ENCODE measurements at places on chromosomes 5 and 9.

DNA sequence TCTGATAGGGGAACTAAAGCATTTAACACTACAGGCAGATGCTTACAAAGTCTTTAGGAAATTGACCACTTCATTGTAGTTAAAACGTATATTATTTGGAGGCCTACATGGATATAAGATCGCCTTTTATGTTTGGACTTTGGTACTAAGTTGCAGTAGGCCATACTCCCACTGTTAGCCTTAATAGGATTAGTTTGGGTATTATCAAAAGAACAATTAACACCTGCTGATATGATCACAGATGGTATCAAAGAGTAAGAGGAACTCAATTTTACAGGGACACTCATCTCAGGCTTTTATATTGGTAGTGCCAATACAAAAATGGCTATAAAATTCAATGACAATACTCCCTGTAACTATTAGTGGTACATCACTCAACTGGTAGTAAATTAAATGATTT, 1183.0 kb downstream of the MAT2B start:
- no peak for DNase-seq

- no peak for DNase-seq
Observed at GRCh38 chr5:144042156-144042555, 128.3 kb downstream of the YIPF5 start.

GRCh38 chr9:89793124-89793495, 188.3 kb downstream of the GADD45G start:
- DNase-seq = no peak

DNA sequence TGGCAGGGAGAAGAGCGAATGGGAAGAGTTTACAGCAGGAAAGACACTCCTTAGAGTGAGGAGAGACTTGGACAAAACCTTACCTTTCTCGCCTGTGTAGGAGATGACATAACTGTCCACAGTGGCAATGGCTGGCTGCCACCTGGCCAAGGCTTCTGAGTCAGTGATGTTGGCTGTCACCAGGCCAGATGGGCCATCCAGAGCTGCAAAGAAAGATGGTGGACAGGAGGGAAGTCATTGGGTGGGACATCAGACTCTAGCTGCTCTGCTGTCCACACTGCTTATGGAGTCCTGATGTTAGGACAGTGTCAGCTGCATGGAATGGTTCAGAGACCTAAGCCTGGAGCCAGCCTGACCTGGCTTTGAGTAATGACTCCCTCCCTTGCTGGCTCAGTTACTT, 79.8 kb downstream of the TNC start:
- DNase-seq = no peak

GRCh38 chr5:135559354-135559753, 19.4 kb downstream of the CXCL14 start:
- no peak for DNase-seq

- no peak for DNase-seq
Observed at GRCh38 chr5:151085517-151086041, 4.7 kb upstream of the TNIP1 start.

- DNase-seq = no peak
Observed at GRCh38 chr5:133423011-133423617, 189.2 kb downstream of the FSTL4 start.

DNA sequence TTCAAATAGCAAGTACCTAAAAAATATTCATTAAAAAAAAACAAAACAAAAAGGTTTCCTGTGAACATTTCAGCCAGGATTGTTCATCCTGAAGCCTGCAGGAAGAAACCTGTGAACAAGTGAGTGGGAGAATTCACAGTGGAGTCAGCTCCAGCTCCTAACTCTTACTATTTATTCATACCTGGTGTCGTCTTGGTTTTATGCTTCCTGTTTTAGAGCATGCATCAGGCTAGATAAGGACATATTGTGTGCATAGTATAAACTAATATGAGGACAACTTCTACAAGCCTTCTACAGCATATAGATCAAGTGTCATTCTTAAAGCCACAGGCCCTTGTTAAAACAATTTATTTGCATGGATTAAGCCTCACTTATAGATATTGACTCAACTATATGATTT, 169.9 kb downstream of the EFNA5 start:
- no peak for DNase-seq

DNA sequence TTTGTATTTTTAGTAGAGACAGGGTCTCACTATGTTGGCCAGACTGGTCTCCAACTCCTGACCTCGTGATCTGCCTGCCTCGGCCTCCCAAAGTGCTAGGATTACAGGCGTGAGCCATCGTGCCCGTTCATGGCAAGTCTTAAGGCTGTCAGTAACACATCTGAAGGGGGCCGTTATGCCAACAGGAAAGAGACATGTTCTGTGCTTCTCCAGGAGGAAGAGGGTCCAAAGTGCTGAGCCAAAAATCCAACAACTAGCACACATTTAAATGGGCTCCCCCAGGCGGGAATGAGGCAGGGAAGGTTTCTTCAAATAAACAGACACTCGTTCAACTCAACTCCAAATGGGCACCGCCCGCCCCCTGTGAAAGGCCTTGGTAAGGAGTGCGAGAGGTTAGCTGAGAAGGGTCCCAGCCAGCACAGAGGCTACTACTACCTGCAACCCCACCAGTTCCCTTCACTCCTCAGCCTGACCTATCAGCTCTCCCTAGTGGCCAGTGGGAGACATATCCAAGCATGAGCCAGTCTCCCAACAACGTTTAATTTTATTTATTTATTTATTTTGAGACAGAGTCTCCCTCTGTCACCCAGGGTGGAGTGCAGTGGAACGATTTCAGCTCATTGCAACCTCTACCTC, 84.1 kb upstream of the DMRT1 start:
- DNase-seq = no peak

- DNase-seq = no peak
Observed at GRCh38 chr5:124979251-124979650, 232.8 kb upstream of the ZNF608 start.

GRCh38 chr9:90631964-90632363, 10.7 kb downstream of the DIRAS2 start:
- no peak for DNase-seq

- DNase-seq = no peak
Observed at GRCh38 chr5:44884036-44884435, 75.3 kb downstream of the MRPS30 start.

- DNase-seq = no peak
Observed at GRCh38 chr9:270657-271237, 56.1 kb downstream of the DOCK8 start.

GRCh38 chr5:78698191-78698791, 49.7 kb upstream of the LHFPL2 start:
- no peak for DNase-seq

- DNase-seq = no peak
Observed at GRCh38 chr9:81772144-81772543, 82.8 kb upstream of the TLE1 start.

- DNase-seq = no peak
Observed at GRCh38 chr5:36777105-36777757, 99.3 kb upstream of the NIPBL start.

DNA sequence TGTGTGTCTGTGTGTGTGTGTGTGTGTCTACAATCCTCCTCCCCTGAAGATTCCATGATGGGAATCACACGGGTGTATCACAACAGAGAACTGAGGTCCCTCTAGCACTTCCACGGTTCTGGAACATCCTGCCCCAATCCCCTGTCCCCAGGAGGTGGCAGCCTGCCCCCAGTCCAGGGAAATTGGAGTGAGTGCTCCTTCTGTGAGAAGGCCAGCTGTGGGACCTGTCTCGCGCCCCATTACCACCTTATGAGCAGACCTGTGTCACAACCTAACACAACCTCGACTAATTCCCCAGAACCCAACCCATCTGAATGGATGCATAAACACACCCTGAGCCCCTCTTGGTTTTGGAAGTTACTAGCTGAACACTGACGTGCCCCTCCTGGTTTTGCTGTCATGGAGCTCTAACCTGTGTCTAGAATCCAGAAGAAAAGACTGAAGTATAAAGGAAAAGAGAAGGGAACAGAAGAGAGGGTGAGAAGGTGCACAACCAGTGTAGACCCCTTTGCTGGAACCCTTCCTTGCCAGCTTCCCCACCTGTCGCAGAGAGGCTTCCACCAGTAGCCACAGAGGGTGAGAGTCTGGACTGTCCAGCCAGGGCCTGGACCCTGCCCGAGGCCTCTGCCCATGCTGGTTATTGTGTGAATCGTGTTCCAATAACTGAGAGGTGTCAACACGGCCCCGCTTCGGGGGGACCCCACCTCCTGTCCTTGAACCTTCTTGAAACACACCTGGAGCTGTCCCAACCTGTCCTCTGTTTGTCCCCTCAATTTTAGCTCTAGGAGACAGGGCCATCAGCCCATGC, 3.4 kb downstream of the BTNL9 start:
- no peak for DNase-seq

GRCh38 chr9:136107155-136107952, 11.3 kb downstream of the TMEM250 start:
- DNase-seq = no peak

- no peak for DNase-seq
Observed at GRCh38 chr5:51678330-51678729, 295.1 kb downstream of the ISL1 start.

DNA sequence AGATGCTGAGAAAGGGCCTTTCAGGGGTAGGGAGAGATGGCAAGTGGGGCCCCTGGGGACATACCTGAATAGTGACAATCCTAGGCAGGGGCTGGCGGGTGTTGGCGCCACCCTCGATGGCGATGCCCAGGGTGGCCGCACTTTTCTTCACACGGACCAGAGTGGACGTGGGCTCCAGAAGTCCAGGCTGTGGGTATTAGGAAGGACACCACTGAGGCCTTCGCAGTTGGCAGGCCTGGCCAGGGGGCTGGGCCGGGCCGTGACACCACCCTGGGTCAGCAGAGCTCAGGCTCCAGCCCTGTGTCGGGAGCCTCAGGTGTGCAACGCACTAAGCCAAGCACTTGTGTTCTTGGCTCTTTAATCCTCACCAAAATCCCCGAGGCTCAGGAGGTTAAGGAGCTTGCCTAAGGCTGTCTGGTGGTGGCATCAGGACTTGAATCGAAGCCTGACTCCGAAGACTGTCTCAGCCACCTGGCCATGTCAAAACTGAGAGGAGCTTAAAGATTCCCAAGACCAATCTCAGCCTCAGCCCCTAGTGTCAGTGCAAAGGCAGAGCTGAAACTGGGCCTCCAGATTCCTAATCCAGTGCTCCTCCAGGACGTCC, 15.5 kb upstream of the AKNA start:
- DNase-seq = no peak

DNA sequence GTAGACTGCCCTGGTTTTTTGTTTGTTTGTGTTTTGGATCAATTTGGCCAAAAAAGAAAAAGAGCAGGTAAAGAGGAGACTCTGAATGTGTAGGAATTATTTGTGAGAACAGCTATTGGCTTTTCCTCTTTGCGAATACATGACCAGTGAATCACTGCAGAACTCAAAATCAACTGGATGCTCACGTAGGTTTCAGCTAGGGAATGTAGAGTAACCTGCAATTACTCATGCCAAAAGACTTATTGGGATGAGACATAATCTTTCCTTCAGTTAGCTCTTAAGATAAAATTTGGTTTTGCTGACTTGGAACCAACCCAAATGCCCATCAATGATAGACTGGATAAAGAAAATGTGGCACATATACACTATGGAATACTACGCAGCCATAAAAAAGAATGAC, 348.0 kb downstream of the NPR3 start:
- no peak for DNase-seq

DNA sequence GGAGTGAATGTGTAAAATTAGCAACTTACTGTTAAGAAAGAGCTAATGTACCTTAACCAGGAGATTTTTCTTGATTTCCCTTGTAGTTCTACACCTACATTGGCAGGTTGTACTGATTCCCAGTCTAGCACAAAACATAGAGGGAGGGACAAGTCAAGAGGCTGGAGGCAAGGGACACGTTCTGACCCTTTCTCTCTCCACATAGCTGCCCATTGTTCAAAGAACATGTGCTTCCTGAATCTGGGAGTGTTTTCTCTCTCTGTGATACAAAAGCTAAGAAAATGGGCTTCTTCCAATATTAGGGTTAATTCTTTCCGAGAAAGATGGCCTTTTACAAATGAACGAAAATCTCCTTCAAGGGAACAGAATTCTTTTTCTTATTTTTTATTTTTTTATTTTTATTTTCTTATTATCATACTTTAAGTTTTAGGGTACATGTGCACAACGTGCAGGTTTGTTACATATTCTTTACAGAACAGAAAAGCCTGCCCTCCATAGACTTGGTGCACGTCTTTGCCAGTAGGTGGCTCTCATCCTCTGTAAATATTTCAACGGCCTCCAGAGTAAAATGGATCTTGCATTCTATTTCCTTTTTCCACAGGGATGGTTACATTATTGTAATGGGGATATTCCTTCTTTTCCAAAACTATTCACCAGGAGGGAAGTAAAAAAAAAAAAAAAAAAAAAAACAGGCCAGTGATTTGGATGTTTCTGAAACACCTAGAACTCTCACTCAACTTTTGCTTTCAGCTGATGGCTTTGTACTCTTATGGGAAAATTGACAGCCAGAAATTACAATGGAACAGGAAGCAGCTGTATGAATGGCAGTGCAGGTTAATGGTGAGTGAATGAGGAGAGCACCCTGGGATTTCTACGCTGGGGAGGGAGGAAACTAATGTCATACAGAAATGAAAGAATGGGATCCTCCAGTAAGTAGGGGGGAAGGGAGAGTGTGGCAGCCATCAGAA, 13.1 kb upstream of the IFNA5 start:
- DNase-seq = no peak

- no peak for DNase-seq
Observed at GRCh38 chr5:143274952-143275351, 128.5 kb downstream of the NR3C1 start.

- peak; percentile 31 for DNase-seq
Observed at GRCh38 chr5:59473611-59474010, 419.9 kb downstream of the PDE4D start.

- DNase-seq = no peak
Observed at GRCh38 chr5:6730807-6731206, 17.6 kb downstream of the TENT4A start.

- DNase-seq = no peak
Observed at GRCh38 chr9:107541523-107541922, 52.0 kb upstream of the KLF4 start.

DNA sequence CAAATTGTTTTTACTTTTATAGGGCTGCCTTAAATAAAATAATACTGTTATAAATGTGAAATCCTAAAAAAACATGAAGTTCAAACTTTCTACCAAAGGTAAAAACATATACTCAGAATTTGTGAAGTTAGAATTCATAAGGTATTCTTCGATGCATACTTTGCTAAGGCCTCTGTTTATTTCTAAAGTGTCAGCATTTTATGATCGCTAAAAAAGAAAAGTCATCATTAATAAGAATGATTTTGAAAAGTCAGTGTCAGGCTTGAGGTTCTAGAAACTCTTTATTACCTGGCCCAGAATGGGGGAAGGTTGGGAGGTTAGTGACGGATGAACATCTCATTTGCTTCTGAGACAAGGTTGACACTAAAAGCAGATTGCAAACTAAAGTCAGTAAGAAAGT, 26.2 kb upstream of the NADK2 start:
- DNase-seq = no peak

GRCh38 chr9:3567988-3568387, 42.2 kb upstream of the RFX3 start:
- no peak for DNase-seq

DNA sequence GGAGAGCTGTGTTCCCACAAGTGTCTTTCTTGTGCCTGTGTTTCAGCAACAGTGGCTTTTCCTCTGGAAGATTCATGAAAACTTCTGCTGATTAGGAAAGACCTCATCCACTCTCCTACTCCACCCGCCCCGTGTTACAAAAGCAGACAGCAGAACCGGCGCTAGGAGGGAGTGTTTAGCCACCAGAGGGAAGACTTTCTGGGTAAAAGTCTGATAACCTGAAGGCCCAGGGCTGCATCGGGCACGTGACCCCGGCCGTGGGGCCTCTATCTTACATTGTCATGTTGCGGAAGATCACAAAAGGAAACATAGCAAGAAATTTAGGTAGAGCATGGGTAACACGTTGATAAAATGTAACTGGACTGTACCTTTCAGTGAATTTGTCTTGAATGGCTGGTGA, 32.0 kb upstream of the DMRT2 start:
- DNase-seq = no peak

All from HFF-Myc (cell line).